NCI-H1105 treated with DMSO at 0.1 percent for 48 hours (cell line): ENCODE measurements at places on chromosomes 3 and 15.

DNA sequence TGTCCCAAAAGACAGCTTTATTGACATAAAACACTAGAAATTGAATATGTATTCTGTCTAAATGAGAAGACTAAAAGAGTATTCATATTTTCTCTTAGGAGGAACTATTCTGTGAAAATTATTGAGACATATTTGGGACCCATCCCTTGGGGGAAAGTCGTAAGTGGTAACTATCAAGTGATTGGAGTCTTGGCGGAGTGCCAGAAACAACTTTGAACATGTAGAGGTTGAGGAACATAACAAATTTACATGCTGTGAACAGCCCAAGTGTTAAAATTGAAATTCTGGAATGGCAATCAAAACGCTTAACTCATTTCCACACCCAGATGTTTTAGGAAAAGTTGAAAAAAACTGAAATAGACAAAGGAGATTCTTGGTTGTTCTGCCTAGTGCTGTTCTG is 1034.6 kb downstream of the NSUN3 start:
- DNase-seq: peak; percentile 33

GRCh38 chr15:30904812-30905211 is 1.1 kb downstream of the FAN1 start:
- no peak for DNase-seq

GRCh38 chr15:48481802-48482201 is 150.6 kb downstream of the DUT start:
- DNase-seq: no peak

- DNase-seq: no peak
Measured at GRCh38 chr3:70989174-70989573, 594.4 kb downstream of the FOXP1 start.

GRCh38 chr3:13852638-13853009 is 27.2 kb downstream of the WNT7A start:
- no peak for DNase-seq

DNA sequence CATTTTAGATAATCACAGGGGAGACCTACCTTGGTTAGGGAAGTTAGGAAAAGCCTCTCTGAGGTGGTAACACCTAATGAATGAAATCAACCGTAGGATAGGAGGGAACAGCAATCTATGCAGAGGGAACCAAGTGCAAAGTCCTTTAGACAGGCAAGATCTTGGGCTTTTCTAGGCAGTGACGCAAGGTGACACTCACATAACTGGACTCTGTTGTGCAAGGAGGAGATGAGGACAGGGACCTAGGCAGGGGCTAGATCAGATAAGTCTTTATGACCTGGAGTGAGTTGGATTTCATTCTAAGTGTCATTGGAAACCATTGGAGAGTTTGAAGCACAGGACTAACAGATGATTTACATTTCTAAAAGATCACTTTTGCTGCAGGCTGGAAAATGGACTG is 4.6 kb upstream of the LMOD3 start:
- DNase-seq: no peak

DNA sequence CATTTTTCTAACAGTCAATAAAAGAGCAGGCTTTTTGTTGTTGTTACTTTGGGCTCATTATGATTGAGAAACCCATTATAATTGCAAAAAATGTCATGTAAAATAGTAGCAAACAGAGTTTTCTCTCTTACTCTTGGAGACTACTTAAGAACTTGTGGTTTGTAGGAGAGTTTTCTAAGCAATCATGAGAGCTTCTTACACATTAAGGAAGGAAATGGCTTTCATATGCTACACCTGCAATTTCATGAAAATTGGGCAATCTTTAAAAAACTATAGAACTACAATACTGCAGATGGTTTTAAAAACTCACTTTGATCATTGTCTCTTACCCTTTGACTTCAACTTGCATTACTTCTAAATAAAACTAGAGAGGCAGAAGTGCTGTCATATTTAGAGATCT is 701.8 kb downstream of the ZPLD1 start:
- DNase-seq: no peak

GRCh38 chr3:197320582-197320981 is 22.2 kb upstream of the DLG1 start:
- no peak for DNase-seq

DNA sequence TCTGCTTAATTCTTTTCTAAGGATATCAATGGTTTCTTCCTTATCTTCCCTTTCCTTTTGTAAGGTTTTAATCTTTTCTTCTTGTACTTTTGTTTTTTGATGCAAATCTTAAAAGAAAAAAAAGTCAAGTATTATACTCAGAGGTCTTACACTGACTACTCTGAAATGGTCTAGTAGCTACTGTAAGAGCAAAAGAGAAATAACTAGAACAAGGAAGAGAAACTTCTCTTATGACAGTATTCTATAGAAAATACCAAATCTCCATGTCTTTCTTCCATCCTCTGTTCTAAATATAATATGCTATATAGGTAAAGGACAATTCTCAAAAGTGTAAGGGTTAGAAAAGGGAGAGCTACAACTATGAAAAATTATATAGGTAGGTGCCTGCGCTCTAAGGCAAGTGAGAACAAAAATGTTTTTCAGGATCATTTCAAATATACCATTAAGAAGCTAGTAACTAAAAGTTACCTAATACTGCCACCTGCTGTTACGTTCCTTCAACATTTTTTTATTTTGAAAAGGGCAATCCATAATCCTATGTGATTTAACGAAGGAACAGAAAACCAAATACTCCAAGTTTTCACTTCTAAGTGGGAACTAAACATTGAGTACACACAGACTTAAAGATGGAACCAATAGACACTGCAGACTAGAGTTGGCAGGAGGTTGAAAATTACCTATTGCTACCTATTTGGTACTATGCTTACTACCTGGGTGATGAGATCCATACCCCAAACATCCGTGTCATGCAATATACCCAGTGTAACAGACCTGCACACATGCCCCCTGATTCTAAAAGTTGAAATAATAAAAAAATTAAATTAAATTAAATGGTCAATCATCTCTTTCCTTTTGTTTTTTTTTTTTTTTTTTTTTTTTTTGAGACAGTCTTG is 36.7 kb downstream of the CIP2A start:
- DNase-seq: peak; percentile 63

- DNase-seq: no peak
Measured at GRCh38 chr3:11606090-11606784, 37.5 kb downstream of the VGLL4 start.

DNA sequence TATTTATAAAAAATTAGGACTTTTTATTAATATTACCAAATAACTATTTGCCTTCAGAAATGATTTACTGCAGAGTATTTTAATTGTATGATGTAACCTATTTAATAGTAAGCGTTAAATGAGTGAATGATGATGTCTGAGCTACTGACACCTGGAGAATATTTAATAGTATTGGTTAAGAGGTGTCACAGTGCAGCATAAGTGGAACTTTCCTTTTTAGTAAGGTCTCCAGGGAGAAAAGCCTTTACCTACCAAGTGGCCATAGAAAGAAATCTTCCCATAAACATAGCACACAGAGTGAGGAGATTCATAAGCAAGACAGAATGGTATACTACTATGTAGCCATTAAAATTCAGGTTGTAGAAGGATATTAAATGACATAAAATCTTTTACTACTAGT is 441.7 kb downstream of the TBL1XR1 start:
- no peak for DNase-seq

- peak; percentile 42 for DNase-seq
Measured at GRCh38 chr15:64354688-64355344, 1.2 kb downstream of the CSNK1G1 start.

DNA sequence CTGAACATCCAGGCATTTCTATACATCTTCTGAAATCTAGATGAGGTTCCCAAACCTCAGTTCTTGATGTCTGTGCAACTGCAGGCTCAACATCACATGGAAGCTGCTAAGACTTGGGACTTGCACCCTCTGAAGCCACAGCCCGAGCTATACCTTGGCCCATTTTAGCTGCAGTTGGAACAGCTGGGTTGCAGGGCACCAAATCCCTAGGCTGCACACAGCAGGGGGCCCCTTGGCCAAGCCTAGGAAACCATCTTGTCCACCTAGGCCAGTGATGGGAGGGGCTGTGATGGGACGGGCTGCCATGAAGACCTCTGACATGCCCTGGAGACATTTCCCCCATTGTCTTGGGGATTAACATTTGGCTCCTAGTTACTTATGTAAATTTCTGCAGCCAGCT is 415.8 kb upstream of the SUCLG2 start:
- DNase-seq: no peak

DNA sequence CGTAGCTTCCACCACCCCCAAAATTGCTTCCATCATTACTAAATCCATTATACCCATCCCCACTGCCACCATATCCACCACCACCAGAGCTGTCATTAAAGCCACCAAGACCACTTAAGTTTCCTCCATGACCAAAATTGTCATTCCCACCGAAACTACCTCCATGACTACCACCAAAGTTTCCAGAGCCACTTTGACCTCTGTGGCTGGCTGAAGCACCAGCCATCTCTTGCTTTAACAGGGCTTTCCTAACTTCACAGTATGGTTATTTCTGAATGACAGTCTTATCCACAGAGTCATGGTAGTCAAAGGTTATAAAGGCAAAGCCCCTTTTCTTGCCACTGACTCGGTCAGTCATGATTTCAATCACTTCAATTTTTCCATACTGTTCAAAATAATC is 24.3 kb upstream of the DENND4A start:
- DNase-seq: no peak

GRCh38 chr3:11509173-11510000 is 134.3 kb downstream of the VGLL4 start:
- peak; percentile 55 for DNase-seq

- peak; percentile 97 for DNase-seq
Measured at GRCh38 chr15:59315914-59316451, 56.7 kb downstream of the MYO1E start.

DNA sequence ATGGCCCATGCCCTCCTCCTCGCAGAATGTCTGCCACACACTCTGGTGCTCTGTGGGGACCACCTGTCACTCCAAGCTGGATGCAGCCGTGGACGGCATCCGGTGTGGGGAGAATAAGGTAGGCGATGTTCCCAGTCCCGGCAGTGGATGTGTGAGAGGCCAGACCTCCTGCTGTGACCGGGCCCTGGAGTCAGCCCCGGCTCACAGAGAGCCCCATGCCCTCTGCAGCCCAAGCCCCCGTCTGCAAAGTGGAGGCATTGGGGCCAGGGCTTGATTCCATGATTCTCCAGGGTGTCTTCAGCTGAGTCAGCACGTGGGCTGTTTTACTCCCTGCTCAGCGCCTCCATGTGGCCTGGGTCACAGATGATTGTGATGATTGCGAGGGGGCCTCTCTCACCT is 32.2 kb downstream of the GOLGA6L10 start:
- DNase-seq: no peak

DNA sequence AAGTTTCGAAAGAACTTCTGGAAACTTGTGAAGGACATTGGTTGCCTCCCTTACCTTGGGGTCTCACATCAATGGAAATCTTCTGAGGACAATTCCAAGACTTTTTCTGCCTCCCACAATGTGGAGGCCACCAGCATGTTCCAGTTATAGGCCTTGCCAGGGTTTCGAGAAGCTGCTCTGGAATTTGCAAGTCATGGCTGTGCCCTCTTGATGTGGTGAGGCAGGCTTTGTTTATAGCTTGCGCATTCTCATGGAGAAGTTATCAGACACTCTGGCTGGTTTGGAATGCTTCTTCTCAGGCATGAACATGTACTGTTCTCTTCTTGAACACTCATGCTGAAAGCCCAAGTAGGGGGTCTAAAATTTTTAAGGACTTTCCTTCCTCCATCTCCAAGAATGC is 4.1 kb downstream of the CXCR6 start:
- no peak for DNase-seq

- no peak for DNase-seq
Measured at GRCh38 chr15:73005032-73005431, 47.2 kb upstream of the NEO1 start.

- DNase-seq: no peak
Measured at GRCh38 chr3:181613813-181614212, 97.9 kb upstream of the SOX2 start.

GRCh38 chr3:123778991-123779622 is 105.0 kb downstream of the MYLK start:
- DNase-seq: no peak

- peak; percentile 38 for DNase-seq
Measured at GRCh38 chr3:82004266-82004665, 242.8 kb upstream of the GBE1 start.

- no peak for DNase-seq
Measured at GRCh38 chr15:35043373-35044095, 41.6 kb downstream of the NANOGP8 start.

GRCh38 chr3:122458992-122459391 is 43.1 kb upstream of the WDR5B start:
- no peak for DNase-seq

GRCh38 chr15:47661661-47662180 is 55.6 kb upstream of the SEMA6D start:
- DNase-seq: no peak

DNA sequence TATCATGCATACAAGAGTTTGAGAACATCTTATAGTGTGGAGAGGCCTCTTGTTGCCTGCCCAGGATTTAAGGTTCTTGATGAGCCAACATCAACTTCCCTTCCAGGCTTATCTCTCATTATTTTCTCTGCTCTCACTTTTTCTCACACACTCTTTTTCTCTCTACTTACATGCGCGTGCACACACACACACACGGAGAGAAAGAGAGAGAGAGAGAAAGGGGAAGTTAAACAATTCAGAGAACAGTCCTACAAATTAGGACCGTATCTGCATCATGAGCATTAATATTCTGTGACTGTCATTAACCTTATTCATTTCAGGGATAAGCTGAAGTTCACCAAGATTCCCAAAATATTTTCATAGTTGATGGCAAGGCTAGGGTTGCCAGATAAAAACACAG is 269.0 kb downstream of the ZNF621 start:
- DNase-seq: no peak

DNA sequence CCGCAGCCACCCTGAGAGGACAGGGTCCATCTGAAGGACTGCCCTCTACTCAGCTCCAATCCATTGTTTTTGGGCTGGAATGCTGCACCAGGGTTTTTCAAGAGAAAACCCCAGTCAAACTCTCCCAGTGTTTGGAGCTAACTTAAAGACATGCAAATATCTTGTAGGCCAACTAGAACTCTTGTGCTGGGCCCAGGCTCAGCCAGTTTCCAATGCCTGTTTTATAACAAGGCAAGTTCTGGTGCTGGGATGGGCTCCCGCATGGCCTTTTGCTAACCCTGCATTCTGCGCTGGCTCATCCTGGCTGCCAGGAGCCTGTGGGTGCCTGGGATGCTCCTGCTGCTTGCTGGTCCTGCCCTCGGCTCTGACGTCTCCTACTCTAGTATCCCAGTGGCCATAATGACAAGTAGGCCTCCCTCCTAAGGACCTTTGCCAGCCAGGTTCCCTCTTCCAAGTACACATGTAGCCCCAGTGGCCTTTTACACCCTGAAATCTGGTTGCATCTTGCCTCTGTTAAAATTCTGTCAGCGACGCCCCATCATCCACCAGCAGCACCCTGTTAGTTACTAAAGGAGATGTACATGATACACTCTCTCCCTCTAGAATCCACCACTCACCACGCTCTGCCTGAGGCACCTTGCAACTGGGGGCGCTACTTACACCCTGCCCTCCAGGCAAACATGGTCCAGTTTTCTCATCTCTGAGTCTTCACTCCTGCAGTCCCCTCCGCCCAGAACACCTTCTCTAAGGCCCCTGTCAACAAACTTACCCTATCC is 30.5 kb upstream of the RAB6B start:
- DNase-seq: no peak

DNA sequence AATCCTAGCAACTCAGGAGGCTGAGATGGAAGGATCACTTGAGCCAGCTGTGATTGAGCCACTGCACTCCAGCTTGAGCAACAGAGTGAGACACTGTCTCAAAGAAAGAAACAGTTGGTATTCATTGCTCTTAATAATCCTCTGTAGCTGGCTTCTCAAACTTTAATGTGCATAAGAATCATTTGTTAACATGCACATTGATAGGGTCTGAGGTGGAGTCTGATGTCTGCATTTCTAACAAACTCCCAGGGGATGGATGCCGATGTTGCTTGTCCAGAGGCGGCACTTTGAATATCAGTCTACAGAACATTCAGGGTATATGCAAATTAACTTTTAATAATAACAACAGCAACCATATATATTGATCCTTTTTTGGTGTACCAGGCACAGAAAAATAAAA is 39.9 kb downstream of the NKIRAS1 start:
- DNase-seq: no peak
